CD4-positive, alpha-beta T cell treated with Interferon gamma for 1 hour (primary cell): ENCODE measurements at places on chromosomes 7 and 10.

- DNase-seq: no peak
Measured at GRCh38 chr7:107007007-107007891, 37.3 kb upstream of the PRKAR2B start.

DNA sequence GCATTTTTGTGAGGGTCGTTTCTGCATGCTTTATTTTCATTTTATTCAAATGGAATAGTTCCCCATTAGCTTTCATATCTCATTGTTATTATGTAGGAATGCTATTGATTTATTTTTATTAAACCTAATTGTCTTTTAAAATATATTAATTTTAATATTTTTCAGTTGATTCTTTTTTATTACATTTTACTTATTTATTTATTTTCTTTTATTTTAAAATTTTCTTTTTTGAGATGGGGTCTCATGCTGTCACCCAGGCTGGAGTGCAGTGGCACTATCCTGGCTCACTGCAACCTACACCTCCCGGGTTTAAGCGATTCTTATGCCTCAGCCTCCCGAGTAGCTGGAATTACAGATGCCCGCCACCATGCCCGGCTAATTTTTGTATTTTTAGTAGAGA is 7.4 kb upstream of the STK17A start:
- no peak for DNase-seq

GRCh38 chr7:54543051-54543488 is 895 bp downstream of the VSTM2A start:
- DNase-seq: no peak

DNA sequence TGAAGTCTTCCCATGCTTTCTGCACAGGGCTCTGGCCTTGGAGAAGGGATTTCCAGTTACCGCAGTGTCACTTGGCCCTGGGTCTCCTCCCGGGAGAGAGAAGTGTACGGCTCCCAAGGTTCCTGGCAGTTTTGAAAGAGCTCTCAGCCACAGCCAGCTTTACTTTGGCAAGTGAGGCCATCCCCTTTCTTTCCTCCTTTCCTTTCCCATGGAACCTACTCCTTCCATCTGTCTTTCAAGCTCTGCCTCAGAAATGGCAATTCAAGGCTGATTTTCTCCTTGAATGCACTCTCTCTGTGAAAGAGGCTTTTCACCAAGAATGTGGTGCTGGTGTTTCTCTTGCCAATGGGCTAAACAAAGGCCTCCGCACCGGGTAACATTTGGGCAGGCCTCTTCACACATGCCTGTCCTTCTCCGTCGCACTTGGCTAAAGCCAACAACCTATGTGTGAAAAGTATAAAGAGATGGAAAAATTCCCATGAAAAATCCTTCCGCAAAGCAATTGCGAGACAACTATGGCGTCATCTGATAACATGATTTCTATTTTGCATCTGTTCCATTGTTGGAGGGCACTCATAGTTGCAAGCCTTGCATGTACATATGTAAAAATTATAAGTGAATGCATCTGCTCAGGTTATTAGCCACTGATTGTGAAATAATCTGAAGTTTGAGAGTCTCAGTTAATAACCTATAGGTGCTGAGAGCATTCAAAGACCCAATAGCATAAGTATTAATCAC is 125.4 kb downstream of the PFKFB3 start:
- DNase-seq: no peak

DNA sequence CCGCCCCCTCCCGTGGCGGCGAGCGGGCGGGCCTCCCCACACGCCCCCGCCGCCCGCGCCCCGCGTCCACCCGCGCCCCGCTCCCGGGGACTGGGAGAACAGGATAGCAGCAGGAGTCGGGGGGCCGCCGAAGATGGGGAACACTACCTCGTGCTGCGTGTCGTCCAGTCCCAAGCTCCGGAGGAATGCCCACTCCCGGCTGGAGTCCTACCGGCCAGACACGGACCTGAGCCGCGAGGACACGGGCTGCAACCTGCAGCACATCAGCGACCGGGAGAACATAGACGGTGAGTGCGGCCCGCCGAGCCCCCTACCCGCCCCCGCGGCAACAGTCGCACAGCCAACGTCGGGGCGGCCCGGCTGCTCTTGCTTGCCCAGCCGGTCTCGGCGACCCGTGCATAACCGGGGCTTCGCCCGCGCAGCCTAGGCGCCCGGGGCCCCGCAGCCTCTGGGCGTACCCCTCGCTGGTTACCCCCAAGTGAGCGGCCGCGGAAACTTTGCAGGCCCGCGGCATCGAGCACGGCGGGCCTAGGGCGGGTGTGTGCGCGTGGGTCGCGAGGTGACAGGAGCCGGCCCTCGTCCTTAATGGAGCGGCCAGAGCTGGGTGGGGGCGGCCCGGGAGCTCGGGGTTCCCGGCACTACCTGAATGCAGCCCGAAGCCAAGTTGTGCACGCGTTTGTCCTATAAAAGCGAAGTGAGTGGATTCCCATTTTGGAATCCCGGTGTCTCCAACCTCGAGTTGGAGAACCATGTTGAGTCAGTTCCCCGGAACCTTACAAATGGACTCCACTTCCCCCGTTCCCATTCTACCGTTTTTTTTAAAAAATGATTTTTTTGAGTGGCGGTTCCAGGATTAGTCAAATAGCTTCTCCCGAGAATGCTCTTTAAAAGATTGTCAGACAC is 863 bp downstream of the CCNY start:
- peak; percentile 2 for DNase-seq

DNA sequence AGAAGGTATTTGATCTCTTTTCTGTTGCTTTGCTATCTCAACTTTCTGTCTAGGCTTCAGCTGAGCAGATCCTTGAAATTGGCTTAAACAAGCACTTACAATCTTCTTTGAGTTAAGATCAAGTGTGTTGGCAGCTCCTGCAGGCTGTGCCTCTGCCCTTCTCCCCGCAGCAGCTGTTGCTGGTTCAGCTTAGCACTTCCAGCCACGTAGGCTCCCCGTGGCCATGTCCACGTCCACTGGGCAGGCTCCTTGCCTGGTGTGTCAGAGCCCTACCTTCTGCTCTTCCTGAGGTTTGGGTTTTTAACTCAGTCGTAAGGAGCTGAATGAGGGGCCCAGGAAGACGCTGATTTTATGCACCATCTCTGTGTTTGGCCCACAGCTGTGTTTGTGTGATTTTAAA is 47.2 kb downstream of the CAMK1D start:
- DNase-seq: no peak

- DNase-seq: no peak
Measured at GRCh38 chr10:89351780-89352597, 24.2 kb downstream of the IFIT3 start.

DNA sequence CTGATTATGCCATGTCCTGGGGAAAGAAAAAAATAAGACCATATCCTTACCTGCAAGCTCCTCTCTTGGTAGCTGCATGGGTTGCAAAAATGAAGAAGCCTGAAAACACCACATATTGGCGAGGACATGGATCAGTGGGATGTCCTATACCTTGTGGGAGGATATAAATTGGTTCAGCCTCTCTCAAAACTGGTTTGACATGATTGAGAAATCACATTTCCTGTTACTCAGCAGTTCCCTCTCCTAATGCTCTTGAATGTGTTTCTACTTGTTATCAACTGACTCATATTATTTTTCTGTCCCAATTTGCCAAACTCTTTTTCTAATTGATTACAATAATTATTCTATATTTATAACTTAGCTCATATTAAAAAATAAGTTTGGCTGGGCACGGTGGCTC is 380.2 kb downstream of the EXOC4 start:
- no peak for DNase-seq

- DNase-seq: no peak
Measured at GRCh38 chr10:10589540-10590303, 427.9 kb upstream of the CELF2 start.

- DNase-seq: no peak
Measured at GRCh38 chr7:155274633-155275355, 22.9 kb upstream of the INSIG1 start.

DNA sequence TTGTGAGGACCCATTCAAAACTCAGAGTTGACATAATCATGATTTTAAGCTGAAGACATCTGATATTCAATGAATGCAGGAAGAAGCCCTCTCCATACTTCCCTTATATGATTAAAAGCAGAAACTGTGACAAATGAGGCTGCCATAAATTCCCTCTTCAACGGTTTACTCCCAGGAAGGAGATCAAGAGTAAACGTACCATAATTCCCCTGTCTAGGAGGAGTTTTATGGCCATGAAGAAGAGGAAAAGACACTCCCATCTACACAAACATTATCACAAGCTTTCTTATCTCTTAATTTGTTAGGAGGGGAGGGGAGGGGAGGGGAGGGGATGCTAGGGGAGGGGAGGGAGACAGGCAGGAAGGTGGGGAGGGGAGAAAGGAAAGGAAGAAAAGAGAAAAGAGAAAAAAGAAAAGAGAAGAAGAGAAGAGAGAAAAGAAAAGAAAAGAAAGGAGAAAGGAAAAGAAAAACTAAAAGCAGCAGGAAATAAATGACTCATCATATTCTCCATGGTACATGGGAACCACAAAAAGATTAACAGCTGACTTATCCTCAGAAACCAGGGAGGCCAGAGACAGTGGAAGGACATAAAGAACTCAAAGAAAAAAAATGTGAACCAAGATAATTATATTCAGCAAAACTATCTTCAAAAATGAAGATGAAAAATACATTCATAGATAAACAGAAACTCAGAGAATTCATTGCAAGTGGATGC is 121.6 kb downstream of the ALOX5 start:
- DNase-seq: no peak

- DNase-seq: no peak
Measured at GRCh38 chr7:124779194-124779593, 13.6 kb upstream of the GPR37 start.

GRCh38 chr10:111648046-111648445 is 535.5 kb downstream of the GPAM start:
- DNase-seq: no peak

DNA sequence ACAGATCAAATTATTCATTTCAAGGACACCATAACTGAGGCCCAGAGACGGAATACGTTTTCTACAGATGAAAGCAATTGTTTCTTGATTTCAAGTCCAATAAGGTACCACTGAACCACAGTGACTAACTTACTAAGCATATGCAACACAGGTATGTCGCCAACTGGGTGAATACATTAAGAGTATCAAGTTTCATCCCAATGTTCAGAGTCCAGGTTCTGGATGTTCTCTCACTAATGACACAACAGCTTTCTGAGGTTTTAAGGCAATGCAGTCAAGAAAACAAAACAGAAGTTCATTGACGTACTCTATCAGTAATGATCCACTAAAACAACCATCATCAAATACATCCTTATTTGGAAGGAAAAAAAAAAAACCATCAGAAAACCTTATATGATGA is 35.8 kb downstream of the NSUN6 start:
- DNase-seq: no peak

GRCh38 chr10:119309423-119309770 is 102.0 kb downstream of the GRK5 start:
- DNase-seq: no peak

DNA sequence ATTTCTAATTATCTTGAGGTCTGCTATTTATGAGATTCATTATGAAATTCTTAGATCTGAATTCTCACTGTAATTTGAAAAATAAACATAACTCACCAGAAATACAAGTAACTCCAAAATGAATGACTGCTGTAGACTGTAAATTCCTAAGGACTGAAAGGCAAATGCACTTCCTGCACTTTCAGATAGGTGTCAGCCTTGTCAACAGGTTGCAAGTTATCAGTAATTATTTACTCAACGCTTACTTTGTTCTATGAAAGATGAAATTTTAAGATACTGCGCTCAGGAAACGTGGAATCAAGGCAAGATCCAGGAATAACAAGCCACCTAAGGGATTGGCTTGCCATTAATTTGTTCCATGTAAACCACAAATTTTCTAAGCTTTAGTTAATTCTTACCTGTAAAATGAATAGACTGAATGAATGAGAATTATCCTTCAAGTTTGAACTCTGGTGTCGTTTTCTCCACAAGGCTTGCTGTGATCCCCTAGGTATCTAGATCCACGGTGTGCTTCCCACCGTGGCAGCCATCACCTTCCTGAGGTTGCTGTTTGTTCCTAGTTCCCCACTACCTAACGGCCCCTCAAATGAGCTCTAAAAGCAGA is 12.6 kb downstream of the DHX32 start:
- no peak for DNase-seq

- DNase-seq: no peak
Measured at GRCh38 chr7:108204281-108204796, 74.2 kb upstream of the LAMB4 start.

GRCh38 chr7:106216517-106216922 is 68.3 kb downstream of the NAMPT start:
- no peak for DNase-seq

DNA sequence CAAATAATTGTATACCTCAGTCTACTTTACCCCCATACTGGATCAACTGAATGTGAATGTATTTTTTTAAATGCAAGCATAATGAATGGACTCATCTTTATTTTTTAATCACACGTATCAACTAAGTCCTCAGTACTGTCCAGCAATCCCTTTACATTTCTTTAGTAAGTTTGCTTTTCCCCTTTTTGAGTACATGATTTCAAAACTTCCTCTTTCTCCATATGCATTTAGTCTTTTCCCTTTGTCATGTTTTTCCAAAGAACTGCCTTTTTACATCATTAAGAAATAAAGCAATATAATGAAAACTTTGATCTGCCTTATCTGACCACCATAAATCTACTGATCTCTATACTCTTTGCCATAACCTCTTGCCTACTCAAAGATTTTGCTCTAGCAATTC is 182.5 kb upstream of the AKR1E2 start:
- no peak for DNase-seq
